ENCODE measurements at places on chromosomes 7 and 10.

GRCh38 chr10:130867446-130868194, 443.9 kb downstream of the TCERG1L start:
- no peak for DNase-seq

- no peak for DNase-seq
These were observed 234.7 kb upstream of the PTPRZ1 start for GRCh38 chr7:121638286-121638685.

DNA sequence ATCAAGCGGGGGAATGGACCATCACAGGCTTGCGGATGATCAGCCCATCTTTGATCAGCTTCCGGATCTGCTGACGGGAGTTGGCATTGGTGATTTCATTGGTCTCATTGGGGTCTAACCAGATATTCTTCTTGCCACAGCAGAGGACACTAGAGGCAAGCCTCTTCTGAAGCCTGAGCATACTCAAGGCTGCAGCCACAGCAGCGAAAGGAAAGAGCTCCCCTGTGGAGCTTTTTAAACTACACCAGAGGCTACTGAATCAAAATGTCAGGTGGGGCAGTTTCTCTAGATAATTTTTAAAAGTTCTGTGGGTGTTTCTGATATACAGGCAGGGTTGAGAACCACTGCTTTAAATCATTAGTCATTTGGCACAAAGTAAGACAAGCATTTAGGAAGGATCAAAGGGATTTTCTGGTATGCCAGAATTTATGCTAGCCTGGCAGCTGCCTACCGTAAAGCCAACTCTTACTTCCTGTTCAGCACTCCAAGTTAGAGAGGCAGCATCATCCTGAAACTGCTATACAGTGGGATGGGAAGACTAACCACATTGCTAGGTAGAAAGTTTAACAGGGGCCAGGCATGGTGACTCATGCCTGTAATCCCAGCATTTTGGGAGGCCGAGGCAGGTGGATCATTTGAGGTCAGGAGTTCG, 7.0 kb downstream of the NAPEPLD start:
- no peak for DNase-seq

GRCh38 chr7:105816266-105816843, 60.0 kb downstream of the ATXN7L1 start:
- no peak for DNase-seq

Measured in activated T-cell treated with anti-CD3 and anti-CD28 coated beads for 1 hour (primary cell).